ENCODE measurements at places on chromosomes 2 and 18.

GRCh38 chr2:158998551-158999248 is 30.3 kb downstream of the TANC1 start:
- DNase-seq = no peak

DNA sequence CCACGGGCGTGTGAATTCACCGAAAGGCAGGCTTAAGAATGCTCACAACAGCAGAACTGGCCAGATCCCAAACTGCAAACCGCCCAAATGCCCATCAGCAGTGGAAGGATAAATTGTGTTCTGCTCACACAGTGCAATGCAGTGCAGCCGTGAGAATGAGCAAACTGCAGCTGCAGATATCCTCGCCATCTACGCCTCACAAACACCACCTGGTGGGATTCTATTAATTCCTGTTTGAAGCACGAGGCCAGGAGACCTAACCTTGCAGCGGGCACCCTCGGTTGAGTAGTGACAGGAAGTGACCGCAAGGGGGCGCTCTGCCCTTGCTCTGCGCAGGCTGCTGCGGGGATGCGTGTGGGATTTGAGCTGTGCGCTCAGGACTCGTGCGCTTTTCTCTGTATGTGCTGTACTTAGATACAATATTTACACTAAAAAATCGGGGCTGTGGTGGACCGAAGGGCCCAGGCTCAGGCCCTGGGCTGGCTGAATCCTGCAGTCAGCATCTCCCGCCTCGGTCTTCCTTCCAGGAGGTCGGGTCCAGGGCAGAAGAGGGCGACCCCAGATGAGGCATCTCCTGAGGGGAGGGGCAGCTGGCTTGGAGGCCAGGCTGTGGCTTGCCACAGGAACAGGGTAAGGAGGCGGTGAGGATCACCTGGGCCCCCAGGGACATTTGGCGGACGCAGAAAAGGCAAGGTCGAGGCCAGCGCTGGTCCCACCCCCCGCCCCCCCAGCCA is 19.8 kb upstream of the PDIA6 start:
- peak; percentile 80 for DNase-seq

- no peak for DNase-seq
Measured at GRCh38 chr2:129400826-129401225, 578.6 kb upstream of the RAB6C start.

- DNase-seq = peak; percentile 5
Measured at GRCh38 chr2:173149491-173149890, 73.8 kb downstream of the MAP3K20 start.

GRCh38 chr2:68971591-68972231 is 2.7 kb upstream of the GKN1 start:
- DNase-seq = no peak

Measured in activated CD4-positive, alpha-beta T cell treated with anti-CD3 and anti-CD28 coated beads for 24 hours (primary cell).